ENCODE measurements at places on chromosomes 6 and 20. TPM values are rescaled to one million over a fixed set of nuclear protein-coding genes. Genes with fewer than 3 reads are reported as not detected.

DNA sequence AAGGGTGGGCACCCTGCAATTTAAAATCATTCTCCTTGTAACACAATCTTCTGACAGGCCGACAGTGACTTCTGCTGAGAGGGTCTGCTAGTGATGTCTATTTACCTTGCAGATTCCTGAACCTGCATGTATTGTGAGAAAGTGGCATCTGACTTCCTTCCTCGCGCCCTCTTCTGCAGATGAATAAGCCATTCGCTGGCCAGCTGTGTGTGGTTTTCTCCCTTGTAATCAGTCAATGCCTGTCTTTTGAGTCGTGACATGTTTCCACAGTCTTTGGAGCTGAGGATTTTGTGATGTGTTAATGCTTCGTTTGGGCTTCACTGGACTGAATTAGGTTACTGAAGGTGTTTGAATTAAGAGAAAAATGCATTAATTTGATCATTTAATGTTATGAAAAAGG is 125.3 kb downstream of the GRM1 start:
- H3K27ac ChIP-seq: no peak overlapping the region
- H3K4me1 ChIP-seq: no peaks in the 10 kb centered on the region
- no peak overlapping the region for H3K4me3 ChIP-seq
- H3K27me3 ChIP-seq: no peaks in the 10 kb centered on the region
- no peak for DNase-seq

GRCh38 chr6:84525907-84526306 is 238.5 kb downstream of the TBX18 start:
- no peaks in the 10 kb centered on the region for H3K27me3 ChIP-seq
- no peak for DNase-seq
- no peaks in the 10 kb centered on the region for H3K36me3 ChIP-seq
- H3K4me1 ChIP-seq: no peaks in the 10 kb centered on the region
- no peak overlapping the region for H3K27ac ChIP-seq

Gene SERAC1
- total RNA-seq: 1.1 TPM

DNA sequence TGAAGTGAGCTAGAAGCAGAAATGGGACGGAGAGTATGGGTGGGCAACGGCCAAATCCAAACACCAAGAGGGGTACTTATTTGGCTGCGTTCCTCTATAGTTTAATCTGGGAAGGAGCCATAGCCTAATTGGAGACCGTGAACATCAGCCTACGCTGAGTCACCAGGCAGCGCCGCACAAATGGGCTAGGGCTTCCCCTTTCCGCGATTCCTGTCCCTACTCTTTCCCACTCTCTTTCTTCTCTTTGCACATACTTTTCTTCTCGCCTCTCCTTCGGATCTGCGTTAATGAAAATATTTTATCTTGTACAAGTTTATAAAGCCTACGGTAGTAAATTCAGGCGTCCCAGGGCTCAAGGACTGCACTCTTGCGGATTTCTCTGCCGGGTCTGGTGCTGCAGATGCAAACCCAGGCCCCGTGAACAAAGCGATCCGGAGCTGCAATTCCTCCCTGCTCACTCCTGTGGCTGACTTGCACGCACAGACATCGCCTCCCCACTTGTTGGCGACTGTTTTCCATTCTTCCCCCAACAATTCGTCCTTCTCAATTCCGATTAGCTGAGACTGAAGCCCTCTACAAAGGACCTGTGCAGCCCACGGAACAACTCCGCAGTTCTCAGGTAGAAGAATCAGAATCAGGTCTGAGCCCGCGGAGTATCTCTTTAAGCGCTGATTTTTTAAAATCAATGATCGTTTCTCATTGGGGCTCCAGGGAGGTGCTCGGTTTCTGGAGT is 4.2 kb upstream of the TBX18 start:
- DNase-seq: no peak
- no peaks in the 10 kb centered on the region for H3K27me3 ChIP-seq
- no peak overlapping the region for H3K27ac ChIP-seq
- no peak overlapping the region for H3K4me3 ChIP-seq
- H3K36me3 ChIP-seq: no peaks in the 10 kb centered on the region
- H3K4me1 ChIP-seq: no peaks in the 10 kb centered on the region

DNA sequence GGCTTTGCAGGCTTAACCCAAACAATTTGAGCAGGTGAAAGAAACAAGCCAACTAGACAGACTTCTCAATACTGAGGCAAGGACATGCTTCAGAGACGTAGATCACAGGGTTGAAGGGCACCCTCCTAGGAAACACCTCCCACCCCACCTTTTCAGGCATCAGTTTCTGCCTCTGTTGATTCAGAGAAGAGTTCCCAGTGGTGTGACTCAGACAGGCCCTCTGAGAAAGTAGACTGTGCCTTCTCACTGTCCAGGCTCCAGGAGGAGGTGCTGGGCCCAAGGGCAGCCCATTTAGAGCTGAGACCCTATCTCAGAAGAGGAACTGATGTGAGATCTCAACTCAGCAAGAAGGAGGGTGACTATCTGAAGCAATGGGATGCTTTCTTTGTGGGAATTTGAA is 108.1 kb downstream of the FAM50B start:
- H3K4me1 ChIP-seq: no peaks in the 10 kb centered on the region
- no peak for DNase-seq
- H3K36me3 ChIP-seq: no peaks in the 10 kb centered on the region
- H3K27me3 ChIP-seq: no peaks in the 10 kb centered on the region
- no peak overlapping the region for H3K27ac ChIP-seq
- H3K4me3 ChIP-seq: no peak overlapping the region

- DNase-seq: peak; percentile 83
- no peaks in the 10 kb centered on the region for H3K27me3 ChIP-seq
- H3K36me3 ChIP-seq: peaks cover 6% of the 10 kb centered on the region
- H3K27ac ChIP-seq: peak overlapping the region; percentile 85
Observed at GRCh38 chr6:108260126-108260808, 573 bp downstream of the SNX3 start.

DNA sequence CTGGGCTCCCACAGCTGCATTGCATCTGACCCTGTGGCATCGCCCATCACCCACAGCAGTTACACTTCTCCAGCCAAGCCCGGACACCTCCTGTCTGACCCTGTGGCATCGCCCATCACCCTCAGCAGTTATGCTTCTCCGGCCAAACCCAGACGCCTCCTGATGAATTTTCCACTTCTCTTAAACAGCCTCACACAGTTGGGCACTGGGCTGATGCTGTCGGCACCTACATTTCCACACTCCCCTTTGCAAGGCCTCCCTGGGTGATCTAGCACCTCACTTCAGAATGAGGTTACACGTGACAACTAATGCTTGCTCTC is 175.2 kb upstream of the ARID1B start:
- DNase-seq: no peak
- no peaks in the 10 kb centered on the region for H3K36me3 ChIP-seq
- H3K4me3 ChIP-seq: no peak overlapping the region
- H3K4me1 ChIP-seq: no peaks in the 10 kb centered on the region
- no peaks in the 10 kb centered on the region for H3K27me3 ChIP-seq

- no peak overlapping the region for H3K4me3 ChIP-seq
- DNase-seq: peak; percentile 77
- no peaks in the 10 kb centered on the region for H3K36me3 ChIP-seq
- H3K27ac ChIP-seq: no peak overlapping the region
- no peaks in the 10 kb centered on the region for H3K4me1 ChIP-seq
Observed at GRCh38 chr6:133837801-133838349, 51.0 kb upstream of the TCF21 start.

Gene SPAG4
- total RNA-seq: 6.4 TPM

DNA sequence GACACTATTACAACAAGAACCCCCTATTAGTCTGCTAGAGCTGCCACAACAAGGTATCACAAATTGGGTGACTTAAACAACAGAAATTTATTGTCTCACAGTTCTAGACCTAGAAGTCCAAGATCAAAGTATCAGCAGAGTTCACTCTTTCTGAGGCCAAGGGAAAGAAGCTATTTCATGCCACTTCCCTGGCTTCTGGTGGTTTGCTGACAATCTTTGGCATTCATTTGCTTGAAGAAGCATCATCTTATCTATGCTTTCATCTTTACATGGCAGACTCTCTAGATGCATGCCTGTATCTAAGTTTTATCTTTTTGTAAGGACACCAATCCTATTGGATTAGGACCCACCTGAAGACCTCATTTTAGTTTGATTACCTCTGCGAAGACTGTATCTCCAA is 296.8 kb upstream of the MARCKS start:
- no peak overlapping the region for H3K27ac ChIP-seq
- H3K4me1 ChIP-seq: no peaks in the 10 kb centered on the region
- H3K27me3 ChIP-seq: no peaks in the 10 kb centered on the region

GRCh38 chr6:129695373-129696027 is 14.5 kb downstream of the ARHGAP18 start:
- no peak overlapping the region for H3K27ac ChIP-seq
- H3K27me3 ChIP-seq: no peaks in the 10 kb centered on the region
- no peaks in the 10 kb centered on the region for H3K4me1 ChIP-seq
- H3K36me3 ChIP-seq: no peaks in the 10 kb centered on the region

- no peaks in the 10 kb centered on the region for H3K27me3 ChIP-seq
- no peaks in the 10 kb centered on the region for H3K36me3 ChIP-seq
- peak overlapping the region; percentile 37 for H3K4me3 ChIP-seq
Observed at GRCh38 chr20:57476084-57476526, 48.8 kb downstream of the CTCFL start.

DNA sequence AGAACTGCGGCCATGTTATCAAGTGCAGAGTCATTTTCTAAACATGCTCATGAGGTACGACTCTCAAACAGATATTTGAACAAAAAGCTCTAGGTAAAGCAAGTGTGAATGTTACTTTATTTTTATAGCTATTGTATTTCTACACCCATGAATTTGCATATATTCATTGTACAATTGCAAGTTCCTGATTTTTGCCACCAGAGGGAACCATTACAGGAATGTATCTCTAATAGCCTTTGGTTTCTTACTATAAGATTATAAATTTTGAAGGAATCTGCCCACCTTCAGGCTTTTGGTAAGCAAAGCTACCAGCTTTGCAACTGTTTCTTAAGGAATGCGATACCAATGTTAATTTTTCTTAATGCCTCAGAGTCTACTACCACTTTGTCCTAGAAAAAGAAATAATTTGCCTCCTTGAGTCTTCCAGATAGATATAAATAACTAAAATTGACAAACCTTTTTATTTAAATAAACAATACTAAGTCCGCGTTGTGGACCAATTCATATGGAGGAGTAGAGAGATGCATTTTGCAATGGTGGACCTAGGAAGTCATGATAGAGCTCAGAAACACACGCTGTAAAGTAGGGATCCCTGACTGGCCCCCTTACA is 125.4 kb upstream of the SAMD5 start:
- peaks cover 42% of the 10 kb centered on the region for H3K36me3 ChIP-seq
- no peak overlapping the region for H3K27ac ChIP-seq

- no peak overlapping the region for H3K4me3 ChIP-seq
- H3K27me3 ChIP-seq: no peaks in the 10 kb centered on the region
- H3K36me3 ChIP-seq: no peaks in the 10 kb centered on the region
- H3K4me1 ChIP-seq: peaks cover 7% of the 10 kb centered on the region
Observed at GRCh38 chr20:17848249-17849048, 120.1 kb downstream of the SNX5 start.

Gene TNXB
- 2.1 TPM for total RNA-seq

- no peaks in the 10 kb centered on the region for H3K27me3 ChIP-seq
- H3K4me1 ChIP-seq: no peaks in the 10 kb centered on the region
- H3K27ac ChIP-seq: no peak overlapping the region
- no peak overlapping the region for H3K4me3 ChIP-seq
Observed at GRCh38 chr6:41036601-41037000, 2.4 kb downstream of the UNC5CL start.

GRCh38 chr6:13004601-13005000 is 288.0 kb downstream of the PHACTR1 start:
- no peak for DNase-seq
- no peaks in the 10 kb centered on the region for H3K27me3 ChIP-seq
- H3K4me3 ChIP-seq: no peak overlapping the region
- no peaks in the 10 kb centered on the region for H3K36me3 ChIP-seq

Measured in Karpas-422 (cell line).